Activated naive CD8-positive, alpha-beta T cell treated with anti-CD3 and anti-CD28 coated beads, Interleukin-2, amount 50 U/mL, for 24 hours (primary cell): ENCODE measurements at places on chromosomes 1 and 21.
A peak's percentile ranks its signal among the peaks of the same experiment; 100 is the strongest.

- no peak for DNase-seq
These were observed 5.4 kb upstream of the SHISA4 start for GRCh38 chr1:201883266-201883665.

- no peak for DNase-seq
These were observed 33.9 kb downstream of the TRIM62 start for GRCh38 chr1:33147997-33148314.

DNA sequence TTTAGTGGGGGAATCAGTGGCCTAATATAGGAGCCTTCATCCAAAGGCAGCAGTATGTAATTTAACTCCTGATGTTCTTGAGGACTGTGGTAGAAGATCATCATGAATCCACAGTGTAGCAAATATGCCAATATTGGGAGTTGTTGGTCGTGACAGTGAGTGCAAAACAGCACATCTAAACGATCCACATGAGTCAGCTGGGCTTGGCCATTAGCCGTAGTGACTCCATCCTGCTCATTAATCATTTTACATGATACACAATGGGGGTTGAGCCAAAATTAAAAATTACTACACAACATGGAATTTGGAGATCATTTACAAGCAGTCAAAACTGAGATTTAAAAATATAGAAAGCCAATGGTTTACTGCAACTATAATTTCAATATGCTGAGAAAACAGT, 653.9 kb upstream of the CAMK1G start:
- DNase-seq: no peak

DNA sequence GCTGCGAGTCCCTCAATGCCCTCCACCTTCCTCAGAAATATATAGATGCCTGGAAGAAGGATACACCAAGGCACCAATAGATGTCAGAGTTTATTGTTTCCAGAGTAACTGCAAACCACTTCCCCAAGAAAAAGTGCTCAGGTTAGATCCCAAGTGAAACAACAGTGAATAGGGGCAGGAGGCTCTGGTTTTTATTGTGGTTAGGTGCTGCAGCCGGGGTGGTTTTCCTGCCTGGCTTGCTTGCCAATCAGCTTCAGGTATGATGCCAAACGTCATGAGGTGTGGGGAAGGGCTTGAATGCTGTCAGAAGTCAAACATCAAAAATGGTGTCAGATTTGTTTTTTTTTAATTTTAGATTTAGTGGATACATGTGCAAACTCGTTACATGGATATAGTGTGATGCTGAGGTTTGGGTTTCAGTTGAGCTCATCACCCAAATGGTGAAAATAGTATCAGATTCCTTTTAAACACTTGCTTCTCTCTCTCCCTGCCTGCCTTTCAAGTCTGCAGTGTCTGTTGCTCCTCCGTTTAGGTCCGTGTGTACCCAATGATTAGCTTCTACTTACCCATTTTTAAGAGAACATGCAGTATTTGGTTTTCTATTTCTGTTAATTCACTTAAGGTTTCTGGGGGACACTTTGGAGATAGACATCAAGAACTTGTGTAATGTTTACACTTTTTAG, 1317.0 kb downstream of the MRPL39 start:
- peak; percentile 14 for DNase-seq

GRCh38 chr1:8343464-8344001, 25.6 kb downstream of the SLC45A1 start:
- DNase-seq: no peak

DNA sequence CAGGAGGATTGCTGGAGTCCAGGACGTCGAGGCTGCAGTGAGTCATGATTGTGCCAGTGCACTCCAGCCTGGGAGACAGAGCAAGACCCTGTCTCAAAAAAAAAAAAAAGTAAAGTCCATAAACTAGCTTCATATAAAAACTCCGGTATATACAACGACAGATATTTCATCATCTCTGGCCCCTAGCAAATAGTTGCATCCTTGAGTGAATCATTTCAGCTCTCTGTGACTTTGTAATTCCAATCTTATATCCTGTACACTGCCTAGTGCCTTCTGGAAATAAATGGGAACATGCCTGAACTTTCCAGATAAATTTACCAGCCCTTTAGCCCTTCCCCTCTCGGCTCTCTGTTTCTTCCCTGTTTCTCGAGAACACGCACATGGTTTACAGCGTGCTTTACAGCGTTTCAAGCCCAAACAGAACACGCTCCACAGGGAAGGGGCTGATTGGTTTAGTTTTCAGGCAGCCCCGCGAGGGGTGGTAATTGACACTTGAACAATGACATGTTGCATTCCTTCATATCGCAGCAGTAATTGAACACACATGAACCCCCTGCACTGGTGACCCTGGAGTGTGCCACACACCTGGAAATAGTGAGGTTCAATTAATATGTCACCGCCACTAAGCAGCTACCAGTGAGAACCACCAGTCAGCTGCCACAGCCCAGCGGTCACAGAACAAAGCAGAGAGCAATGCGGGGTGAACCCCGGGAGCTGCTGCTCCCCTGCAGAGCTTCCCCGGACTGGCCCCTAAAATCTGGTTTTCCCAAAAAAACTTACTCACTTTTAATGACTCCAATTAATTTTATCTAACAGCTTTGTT, 35.7 kb upstream of the SIM2 start:
- DNase-seq: no peak

DNA sequence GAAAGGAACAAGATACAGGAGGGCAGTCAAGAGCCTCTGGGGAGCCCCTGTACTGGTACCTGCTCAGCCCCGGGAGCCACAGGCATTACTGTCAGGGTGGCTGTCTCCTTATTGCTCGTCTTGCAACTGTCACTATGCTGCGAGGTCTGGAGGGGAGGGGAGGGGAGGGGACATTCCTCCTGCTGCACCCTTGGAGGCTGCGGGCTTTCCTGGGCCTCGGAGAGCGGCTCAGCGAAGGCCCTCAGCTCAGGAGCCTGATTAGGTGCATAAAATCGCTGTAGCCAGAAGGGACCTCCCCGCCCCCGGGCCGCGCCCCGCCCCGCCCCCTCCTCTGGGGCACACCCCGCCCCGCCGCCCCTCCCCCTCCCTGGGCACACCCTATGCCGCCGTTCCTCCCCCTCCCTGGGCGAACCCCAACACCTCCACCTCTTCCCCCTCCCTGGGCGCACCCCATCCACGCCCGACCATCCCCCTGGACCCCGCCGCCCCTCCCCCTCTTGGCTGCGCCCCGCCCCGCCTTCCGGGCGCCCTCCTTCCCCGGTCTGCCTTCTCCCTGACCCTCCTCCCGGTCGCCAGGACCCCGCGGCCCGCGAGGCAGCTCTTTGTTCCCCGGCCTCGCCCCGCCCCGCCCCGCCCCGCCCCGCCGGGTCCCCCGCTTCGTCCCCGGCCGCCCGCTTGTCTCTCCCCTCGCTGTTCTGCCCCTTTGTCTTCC, 35.5 kb downstream of the CACHD1 start:
- DNase-seq: peak; percentile 54

DNA sequence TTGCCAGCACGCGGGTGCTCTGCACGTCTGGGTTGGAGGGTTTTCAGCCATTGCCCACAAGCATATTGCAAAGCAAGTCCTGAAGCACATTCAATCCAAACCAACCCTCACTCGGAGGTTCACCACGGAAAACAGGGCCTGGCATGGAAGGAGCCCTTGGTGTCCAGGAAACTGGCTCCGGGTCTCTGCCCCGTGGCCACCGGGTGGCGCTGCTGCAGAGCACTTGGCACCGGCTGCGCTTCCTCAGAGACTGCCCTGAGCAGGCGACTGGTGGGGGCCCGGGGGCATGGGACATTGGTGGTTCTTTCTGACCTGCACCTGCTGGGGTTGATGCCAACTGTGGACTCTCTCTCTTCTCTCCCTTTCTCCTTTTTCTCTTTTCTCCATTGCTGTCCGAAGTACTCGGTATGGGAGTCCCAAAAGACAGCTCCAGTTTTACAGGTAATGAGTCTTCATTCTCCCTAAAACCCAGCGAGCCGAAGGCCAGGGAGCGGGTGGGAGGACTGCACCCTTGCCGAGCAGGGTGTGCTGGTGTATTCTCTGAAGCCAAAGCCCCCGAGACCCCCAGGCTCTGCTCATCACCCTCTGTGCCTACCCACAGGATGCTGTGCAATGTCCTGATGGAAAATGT, 4.1 kb upstream of the KCNAB2 start:
- peak; percentile 44 for DNase-seq

DNA sequence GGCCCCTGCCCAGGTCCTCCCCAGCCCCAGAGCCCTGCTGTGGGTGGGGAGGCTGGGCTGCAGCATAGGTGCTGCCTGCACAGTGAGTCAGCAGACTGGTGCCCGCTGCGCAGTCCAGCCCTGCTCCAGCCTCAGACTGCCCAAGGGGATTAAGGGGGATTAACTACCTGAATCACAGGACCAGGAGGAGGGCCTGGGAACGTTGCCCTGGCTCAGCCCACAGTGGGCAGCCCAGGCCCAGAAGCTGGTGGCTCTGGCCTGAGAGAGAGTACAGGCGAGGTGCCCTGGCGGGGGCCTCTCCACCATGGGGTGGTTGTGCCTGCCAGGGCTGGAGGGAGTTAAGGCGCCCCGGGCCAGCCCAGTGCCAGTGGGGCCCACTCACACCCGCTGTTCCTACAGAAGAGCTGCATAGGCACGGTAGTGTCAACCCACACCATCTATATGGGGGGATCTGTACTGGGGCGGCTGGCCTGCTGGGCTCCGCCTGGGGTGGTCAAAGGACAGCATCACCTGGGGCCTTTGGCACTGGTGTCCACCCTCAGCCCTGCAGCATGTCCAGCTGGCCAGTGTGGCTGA, 2.3 kb downstream of the OBSCN start:
- DNase-seq: no peak

GRCh38 chr1:211145944-211146343, 12.0 kb upstream of the KCNH1 start:
- DNase-seq: no peak

- peak; percentile 25 for DNase-seq
These were observed 40.5 kb downstream of the PATJ start for GRCh38 chr1:61782771-61783170.

GRCh38 chr1:199691540-199691939, 336.0 kb upstream of the NR5A2 start:
- no peak for DNase-seq

DNA sequence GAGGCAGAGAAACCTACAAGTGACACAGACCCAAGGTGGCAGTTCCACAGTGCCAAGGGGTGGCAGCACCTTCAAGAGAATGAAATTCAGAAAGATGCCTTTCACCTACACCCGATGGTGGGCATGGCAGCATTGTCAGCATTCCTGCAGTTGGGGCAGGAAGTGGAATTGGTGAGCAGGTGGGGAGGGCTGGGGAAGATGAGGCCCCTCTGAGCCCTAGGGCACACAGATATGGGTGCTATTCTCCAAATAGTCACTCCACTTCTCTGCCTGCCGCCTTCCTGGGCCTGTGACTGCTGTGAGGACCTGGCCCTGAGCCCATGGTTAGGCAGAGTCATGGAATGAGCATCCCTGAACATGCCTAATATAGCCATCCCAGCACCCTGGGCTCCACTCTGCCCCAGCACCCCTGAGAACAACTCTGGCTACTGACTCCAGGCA, 8.3 kb downstream of the SHISA4 start:
- DNase-seq: no peak

DNA sequence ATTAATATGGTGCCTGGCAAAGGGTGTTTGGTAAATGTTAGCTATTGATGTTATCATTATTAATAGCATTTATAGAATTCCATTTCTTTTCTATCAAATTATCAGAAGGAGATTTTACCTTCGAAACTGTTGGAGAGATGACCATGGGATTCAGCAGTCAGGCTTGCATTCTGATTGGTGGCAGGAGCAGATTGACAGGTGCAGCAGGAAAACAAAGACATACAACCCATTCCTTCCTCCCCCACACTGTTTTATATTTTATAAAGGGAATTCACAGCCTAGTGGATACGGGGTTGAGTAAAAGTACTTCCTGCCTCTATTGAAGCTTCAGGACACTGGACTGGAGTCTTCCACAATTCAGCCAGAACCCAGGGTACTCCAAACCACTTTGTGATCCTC, 55.1 kb upstream of the SYT14 start:
- DNase-seq: no peak

- DNase-seq: no peak
These were observed 16.8 kb upstream of the JAK1 start for GRCh38 chr1:64983110-64983509.

DNA sequence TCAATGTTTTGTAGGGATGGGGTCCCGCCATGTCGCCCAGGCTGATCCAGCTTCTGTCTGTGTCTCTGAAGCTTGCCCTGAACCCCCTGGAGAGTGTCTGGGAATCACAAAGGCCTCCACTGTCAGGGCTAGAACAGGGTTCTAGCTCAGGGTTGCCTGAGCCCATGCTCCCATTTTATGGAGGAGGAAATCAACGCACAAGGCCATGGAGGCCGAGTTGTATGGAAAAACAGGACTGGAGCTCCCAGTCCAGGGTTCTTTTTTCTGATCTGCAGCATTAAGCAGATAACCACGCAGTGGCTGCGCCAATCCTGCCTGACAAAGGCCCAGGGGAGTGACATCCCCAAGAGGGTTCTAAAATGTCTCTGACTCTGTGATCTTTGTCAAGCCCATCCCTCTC, 67.6 kb upstream of the NBPF3 start:
- no peak for DNase-seq

GRCh38 chr1:90936061-90936460, 85.8 kb downstream of the ZNF644 start:
- no peak for DNase-seq

- DNase-seq: no peak
These were observed 79.6 kb downstream of the NME7 start for GRCh38 chr1:169288011-169288414.

DNA sequence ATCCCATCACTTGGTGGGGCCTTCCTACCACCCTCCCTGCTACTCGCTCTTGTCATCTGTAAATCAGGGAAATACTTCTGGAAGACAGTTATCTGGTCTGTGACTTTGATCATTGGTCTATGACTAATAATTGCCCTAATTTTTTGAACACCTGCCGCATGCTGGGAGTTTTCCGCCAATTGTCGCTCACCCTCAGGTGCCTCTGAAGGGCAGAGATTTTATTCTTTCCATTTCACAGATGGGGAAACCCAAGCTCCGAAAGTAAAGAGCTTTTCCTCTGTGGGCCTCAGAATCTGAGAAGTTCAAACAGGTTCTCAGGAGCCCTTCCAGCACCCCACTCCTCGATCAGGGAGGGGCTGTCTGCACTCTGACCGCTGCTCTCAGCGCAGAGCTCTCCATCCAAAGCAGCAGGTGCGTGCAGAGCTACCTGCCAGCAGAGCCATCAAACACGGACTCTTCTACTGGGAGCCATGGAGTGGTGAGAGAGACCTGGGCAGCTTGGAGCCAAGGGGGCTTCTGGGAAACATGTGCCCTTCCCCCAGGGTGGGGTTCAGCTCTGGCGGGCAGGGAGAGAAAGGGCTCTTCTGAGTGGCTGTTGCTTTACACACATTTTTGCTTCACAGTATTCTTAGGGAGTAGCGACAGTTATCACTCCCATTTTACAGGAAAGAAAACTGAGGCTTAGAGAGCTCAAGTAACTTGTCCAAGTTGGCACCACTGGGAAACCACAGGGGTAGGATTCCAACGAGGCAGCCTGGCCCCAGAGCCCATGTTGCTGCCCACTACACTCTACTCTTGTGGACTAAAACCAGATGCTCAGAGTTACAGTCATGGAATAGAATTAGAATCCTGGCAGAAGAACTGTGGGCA, 5.8 kb upstream of the RUNX3 start:
- no peak for DNase-seq

- no peak for DNase-seq
These were observed 487.3 kb upstream of the PTBP2 start for GRCh38 chr1:96234299-96234698.
